ENCODE measurements at places on chromosomes 6 and 20.
A peak's percentile ranks its signal among the peaks of the same experiment; 100 is the strongest.

GRCh38 chr20:24837781-24838450, 111.2 kb upstream of the CST7 start:
- no peak for DNase-seq

DNA sequence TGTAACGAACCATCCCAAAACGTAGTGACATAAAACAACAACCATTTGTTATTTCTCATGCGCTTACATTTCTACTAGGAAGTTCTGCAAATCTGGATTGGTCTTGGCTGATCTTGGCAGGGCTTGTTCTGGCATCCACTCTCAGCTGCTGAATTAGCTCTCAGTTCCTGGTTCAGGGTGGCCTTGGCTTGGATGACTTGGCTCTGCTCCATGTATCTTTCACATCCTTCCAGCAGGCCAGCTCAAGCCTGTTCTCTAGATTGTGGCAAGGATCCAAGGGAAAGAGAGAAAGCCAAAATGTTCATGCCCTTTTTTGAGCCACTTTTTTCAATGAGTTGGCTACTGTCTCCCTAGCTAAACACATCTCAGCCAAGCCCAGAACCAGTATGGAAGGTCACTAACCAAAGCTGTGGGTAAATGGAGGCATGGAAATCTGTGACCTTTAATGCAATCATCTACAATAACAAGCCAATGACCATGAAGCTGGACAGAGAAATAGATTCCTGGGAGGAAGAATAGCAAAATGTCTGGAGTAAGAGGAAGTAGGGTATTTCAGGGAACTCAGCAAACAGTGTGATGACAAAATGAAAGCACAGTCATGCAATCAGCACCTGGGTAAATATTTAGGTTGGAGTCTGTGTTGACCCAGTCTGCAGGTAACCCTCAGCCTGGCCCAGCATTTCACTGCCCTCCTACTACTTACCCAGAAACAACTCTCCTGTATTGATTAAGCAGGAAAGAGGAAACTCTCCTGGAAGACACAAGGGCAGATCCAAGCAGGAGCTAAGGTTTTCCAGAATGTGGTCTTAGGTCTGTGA, 32.7 kb upstream of the SNAP25 start:
- DNase-seq, result no peak

DNA sequence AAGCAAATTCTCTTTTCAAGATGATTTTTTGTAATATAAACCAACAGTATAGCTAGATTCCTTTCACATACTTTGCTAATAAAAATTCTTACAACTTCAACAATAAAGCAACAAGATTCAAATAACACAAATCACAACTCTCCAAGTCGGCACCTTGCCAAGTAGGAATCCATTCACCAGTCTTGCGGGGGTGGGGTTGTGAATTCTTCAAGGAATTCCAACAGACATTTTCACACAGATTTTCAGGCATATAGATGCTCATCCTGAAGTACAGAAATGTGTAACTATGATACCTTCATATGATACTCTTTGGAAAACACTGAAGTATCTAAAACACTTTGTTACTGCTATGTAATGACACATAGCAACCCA, 36.5 kb downstream of the SCML4 start:
- no peak for DNase-seq

GRCh38 chr6:5869261-5869660, 137.5 kb downstream of the NRN1 start:
- no peak for DNase-seq

DNA sequence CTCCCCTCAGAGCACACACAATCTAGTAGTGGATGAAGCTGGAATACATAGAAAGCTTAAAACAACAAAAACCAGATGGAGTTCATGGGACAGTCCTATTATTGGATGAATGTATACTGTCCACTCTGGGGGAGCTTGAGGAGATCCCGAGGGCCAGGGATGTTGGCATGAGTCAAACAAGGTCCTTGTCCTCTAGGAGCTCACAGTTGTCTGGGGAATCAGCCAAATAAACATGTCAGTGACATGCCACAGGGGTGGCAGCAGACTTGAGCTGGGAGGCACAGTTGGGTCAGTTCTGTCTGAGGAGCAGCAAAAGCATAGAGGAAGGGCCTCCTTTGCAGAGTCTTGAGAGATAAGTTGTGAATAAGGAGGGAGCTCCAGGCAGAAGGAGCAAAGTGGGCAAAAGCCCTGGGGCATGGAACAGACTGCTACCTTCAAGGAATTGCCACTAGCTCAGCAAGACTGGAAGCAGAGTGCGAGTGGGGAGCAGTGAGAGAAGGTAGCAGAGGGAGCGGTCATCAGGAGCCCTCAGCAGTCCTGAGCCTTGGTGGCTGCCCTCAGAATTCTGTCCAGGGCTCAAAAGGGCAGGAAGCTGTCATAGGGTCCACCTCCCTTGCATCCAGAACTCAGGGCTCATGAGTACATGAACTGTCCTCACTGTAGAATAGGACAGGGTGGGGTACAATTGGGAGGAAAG, 22.1 kb downstream of the L3MBTL1 start:
- no peak for DNase-seq

- no peak for DNase-seq
Observed at GRCh38 chr6:157200611-157201010, 122.7 kb downstream of the TMEM242 start.

GRCh38 chr6:21392177-21392576, 201.4 kb upstream of the SOX4 start:
- DNase-seq, result no peak

DNA sequence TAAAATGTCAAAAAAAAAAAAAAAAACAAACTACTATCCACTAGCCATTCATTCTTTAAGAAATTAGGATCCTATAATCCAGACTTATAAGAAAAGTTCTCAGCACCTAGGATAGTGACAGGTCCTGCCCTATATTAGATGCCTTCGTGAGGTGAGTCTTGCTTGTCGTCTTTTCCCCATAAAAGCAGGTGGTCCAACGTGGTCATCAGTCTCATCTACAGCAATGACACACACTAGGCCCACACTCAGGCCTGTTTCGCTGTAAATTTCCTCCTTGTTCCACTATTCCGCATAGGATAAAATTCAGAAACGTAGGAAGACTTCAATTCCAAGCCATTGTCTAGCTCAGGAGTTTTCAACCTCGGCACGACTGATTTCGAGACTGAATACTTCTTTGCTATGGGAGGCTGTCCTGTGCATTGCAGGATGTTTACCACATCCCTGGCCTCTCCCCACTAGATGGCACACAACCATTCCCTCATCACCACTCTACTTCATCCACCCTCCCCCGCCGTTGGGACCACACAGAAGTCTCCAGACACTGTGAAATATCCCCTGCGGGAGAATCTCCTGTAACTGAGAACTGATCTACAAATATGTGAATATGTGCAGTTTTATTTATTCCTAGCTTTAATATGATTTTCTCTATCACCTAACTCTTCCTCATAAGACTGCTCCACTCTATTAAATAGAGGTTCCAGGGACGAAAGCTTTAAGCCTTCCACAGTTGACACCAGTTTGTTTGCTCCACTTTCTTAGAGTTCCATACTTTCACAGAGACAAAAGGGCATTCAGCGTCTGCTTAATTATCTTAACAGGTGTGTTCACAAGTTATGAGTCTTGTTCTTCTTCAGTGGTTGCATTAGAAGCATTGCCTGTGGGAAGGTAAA, 346.3 kb downstream of the BMP2 start:
- no peak for DNase-seq

DNA sequence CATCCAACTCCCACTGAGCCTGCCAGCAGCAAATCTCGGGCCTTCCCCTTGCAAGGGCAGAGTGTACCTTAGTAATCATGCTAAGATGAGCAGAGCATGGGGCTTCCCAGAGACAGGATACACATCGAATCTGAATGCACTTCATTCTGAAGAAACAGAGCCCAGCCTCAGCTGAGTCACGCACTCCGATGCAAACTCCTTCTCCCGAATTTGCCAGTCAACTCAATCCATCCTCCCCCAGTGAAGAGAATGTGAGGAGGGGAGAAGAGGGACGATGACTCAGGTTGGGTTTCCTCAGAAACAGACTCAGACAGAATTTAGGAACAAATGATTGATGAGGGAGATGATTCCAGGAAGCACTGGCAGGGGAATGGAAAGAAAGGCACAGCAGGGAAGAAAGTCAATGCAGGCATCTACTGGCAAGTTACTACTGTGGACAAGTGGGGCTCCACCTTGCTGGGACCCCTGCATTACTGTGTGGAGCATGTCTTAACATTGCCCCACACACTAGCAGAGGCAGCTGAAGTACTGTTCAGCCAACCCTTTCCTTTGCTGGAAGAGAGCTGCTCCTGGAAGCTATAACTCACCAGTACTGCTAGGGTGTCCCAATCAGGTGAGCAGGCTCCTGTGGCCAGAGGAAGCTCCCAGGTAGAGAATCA, 251.6 kb downstream of the ADGB start:
- DNase-seq, result peak; percentile 58

- DNase-seq, result no peak
Observed at GRCh38 chr6:33521489-33522091, 58.5 kb downstream of the BAK1 start.

DNA sequence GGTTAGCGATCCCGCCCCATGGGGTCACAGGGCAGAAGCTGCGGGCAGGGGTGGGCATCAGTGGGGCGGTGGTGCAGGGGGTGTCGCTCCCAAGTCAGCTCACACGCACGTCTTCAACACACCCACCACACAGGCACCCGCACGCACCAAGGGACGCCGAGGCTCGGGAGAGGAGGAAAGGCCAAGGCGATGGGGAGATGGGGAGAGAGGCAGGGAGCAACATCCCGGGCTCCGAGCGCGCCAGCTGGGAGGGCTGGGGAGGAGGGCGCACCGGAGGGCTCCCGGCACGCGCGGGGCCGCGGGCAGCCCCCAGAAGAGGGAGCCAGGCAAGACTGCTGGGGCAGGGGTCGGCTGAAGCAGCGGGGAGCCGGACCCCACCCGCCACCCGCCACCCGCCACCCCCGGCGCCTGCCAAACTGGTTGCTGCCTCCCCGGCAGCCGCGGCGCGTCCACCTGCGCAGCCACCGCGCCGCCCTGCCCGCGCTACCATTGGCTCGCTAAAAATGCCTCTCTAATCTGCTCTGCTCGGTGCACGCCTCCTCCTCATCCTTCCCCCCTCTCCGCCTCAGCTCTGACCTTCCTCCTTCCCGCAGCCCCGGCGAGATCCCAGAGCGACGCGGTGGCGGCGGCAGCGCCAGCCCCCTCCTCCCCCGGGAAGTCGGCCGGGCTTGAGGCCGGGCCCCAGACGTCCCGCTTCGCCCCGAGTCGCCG, at the start of gene PACSIN1:
Gene PACSIN1, plus strand, starts transcription at position 546 of the 711 bp plus-strand sequence. CDS start 60,230 bp downstream, outside the sequence.
- DNase-seq, result peak; percentile 16

GRCh38 chr6:53026526-53026925, 31.4 kb upstream of the GSTA4 start:
- DNase-seq, result no peak

- DNase-seq, result no peak
Observed at GRCh38 chr6:29734046-29735018, 11.1 kb downstream of the HLA-F start.

DNA sequence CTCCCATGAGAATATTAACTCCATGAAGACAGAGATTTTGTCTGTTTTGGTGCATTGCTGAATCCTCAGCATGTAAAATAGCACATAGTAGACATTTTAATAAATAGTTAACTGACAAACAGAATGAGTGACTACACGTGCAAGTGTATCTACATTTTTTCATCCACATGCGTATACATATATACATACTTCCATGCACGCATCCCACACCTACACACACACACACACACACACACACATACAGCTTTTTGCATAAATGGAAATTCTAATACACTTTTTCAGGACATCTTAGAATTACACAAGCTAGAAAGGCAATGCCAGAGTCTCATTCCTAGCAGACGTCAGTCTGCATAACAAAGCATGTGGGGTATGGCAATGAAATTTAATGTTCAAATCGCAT, 139.7 kb upstream of the LRFN2 start:
- DNase-seq, result no peak

DNA sequence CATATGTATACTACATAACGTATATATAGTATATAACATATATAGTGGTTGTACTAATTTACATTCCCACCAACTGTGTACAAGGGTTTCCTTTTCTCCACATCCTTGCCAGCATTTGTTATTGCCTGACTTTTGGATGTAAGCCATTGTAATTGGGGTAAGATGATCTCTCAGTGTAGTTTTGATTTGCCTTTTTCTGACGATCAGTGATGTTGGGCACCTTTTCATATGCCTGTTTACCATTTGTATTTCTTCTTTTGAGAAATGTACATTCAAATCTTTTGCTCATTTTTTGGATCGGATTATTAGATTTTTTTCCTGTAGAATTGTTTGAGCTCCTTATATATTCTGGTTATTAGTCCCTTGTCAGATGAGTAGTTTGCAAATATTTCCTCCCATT, 11.4 kb downstream of the SYNJ2 start:
- DNase-seq, result no peak

GRCh38 chr6:168724669-168725570, 283.9 kb downstream of the SMOC2 start:
- no peak for DNase-seq

DNA sequence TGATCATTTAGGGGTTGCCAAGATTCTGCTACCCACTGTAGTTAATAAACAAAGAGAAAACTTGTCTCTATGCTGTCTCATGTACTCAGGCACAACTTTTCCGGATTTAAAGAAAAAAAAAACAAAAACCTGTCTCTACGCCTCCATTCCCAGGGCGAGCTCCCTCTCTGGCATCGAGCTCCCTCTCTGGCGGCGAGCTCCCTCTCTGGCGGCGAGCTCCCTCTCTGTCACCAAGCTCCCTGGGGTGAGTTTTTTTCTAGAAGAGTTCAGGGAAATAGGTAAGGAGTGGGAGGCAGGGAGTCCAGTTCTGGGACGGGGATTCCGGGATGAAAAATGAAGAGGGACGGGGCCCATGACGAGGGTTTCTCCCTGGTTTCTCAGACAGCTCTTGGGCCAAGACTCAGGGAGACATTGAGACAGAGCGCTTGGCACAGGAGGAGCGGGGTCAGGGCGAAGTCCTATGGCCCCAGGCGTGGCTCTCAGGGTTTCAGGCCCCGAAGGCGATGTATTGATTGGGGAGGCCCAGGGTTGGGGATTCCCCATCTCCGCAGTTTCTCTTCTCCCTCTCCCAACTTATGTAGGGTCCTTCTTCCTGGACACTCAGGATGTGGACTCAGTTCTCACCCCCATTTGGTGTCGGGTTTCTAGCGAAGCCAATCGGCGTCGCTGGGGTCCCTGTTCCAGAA, 16.5 kb upstream of the HLA-A start:
- DNase-seq, result no peak

- DNase-seq, result peak; percentile 91
Observed at GRCh38 chr6:44126320-44127149, 717 bp downstream of the MRPL14 start.

DNA sequence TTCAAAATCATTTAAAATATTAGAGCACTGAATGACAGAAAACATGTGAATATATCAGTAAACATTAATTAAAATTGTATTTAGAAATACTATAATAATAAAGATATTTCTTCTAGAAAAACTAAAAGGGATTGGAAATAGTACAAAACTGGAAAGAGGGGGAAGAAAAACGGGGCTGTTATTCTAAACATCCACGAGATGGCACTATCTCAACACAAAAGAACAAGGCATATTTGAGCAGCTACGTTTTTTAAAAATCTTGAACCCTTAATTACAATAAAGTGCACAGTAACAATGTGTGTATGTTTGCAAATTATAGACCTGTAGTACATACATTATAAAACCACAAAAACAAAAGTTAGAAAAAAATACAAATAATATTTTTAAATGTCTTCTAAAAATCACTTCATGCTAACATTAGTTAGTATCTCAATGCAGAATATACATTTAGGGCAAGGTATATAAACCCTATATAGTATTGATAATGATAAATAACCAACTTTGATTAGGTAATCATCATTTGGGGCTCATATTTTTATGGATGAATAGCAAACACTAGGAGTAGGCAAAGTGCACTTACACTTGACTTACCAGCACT, 42.5 kb upstream of the PNISR start:
- no peak for DNase-seq

- DNase-seq, result no peak
Observed at GRCh38 chr20:9517297-9518162, 3.1 kb downstream of the LAMP5 start.

- DNase-seq, result peak; percentile 73
Observed at GRCh38 chr20:31675828-31676608, 38.3 kb downstream of the COX4I2 start.
